ENCODE measurements at places on chromosomes 12 and 14. TPM values are rescaled to one million over a fixed set of nuclear protein-coding genes. Genes with fewer than 3 reads are reported as not detected.

The PIK3C2G gene
- total RNA-seq: 0.04 TPM

The GAPDH gene
- total RNA-seq: 4,776 TPM

The OR11H12 gene
- 0.23 TPM for total RNA-seq

The ATXN3 gene
- total RNA-seq: 26.1 TPM

DNA sequence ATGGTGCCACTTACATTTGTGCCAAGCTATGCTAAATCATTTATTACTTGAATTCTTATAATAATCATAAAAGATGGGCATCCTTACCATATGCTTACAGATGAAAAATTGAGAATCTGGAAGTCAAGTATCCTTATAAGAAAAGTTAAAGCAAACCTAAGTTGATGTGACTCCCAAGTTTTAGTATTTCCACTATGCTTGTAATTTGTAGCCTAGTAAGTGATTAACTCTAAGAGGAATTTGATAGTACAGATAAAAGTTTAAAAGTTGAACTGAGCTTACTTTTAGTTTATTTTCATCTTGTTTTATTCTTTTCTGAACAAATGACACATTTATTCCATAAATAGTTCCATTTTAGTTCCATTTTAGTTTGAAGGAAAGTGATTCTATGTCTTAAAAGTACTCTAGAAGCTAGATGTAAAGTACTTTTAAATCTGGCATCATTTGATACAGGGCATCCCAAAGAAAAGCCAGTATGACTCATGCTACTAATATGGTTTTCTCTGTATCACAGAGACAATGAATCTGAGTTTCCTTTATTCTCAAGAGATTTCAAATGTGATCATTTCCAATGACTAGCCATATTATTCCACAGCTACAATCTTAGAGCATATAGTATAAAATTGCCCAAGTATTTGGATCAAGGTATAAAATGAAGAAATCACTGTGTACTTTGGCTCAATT is 596.0 kb downstream of the SLC16A7 start:
- no peaks in the 10 kb centered on the region for H3K4me1 ChIP-seq
- H3K27ac ChIP-seq: no peak overlapping the region
- no peaks in the 10 kb centered on the region for H3K36me3 ChIP-seq
- H3K4me3 ChIP-seq: no peak overlapping the region
- no peak for DNase-seq
- H3K27me3 ChIP-seq: no peaks in the 10 kb centered on the region

DNA sequence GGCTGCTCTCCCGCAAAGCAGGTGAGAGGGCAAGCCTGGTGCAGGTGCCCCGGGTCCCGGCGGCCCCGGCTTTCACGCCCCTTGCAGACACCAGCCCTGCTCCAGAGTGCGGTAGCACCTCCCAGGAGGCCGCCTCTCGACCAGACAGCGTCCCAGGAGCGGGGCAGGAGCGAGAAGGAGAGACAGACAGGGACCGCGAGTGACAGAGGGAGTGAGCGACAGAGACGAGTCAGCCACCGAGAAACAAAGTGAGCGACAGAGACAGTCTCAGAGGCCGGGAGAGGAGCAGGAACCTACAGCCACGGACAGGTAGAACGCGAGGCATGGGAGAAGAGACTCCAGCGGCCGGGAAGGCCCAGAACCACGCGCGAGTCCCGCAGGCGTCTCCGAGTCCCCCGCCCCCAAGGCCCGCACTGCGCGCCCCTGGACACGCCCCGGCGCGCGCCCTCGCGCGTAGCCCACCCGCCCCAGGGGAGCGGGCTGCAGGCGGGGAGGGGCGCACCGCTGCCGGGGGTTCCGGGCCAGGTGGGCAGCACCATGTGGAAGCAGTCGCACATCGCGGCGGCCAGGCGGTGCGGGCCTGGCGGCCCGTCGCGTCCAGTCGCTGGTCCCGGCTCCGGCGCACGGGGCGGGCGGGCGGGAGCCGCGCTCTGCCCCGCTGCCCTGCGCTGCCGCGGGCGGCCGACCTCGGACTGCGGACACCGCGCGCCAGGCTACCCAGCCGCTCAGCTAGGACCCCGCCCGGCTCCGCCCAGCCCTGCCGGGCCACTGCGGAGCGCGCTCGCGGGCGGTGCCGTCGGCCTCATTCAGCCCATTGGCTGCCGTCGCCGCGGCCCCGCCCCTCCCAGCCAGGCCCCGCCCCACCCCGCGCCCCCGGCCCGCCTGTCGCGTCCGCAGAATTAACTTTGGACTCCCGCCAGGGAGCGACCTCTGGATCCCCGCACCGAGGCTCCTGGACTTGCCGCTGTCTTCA is at the start of gene AHNAK2:
AHNAK2 (minus strand) TSS at position 694 of the 973 bp plus-strand sequence; CDS start at position 557, 137 bp downstream.
- no peak within 1 kb of the TSS for H3K27ac ChIP-seq
- peak within 1 kb of the TSS; percentile 47 for H3K4me3 ChIP-seq
- peak; percentile 77 for DNase-seq
- no peaks in the 10 kb centered on the region for H3K36me3 ChIP-seq

DNA sequence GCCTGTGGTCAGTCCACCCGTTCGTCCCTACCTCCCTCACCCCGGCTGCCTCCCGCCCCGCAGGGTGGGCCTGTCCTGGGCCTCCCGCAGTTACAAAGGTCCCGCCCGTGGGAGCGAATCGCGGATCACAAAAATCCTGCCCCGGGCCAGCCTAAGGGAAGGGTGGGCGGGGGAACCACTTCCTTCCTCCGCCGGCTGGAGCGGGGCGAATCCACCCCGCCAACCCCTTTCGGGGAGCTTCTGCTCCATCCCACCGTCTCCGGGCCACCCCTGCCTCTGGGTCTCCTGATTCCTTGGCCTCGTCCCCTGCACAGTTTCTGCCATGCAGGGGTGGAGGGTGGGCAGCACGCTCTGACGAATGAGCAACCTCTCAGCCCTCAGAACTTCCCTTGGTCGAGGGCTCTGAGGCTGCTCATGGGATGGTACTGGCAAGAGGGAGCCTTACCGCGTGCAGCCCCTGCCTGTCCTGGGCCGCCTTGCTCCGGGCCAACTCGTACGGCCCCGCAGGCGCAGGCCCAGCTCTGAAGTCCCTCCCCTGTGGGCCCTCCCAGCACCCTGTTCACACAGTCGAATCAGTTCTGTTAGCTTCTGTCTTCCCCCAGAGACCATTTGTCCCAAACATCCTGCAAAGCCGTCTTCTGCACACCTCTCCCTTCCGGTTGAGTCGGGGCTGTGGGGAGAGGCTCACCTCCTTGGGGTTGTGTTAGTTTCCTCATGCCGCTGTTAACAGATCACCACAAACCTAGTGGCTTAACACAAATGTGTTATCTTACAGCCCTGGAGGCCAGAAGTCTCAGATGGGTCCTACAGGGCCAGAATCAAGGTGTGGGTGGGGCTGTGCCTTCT is 589 bp upstream of the HVCN1 start:
- DNase-seq: peak; percentile 47
- H3K4me1 ChIP-seq: no peaks in the 10 kb centered on the region
- peak overlapping the region; percentile 49 for H3K27ac ChIP-seq
- no peaks in the 10 kb centered on the region for H3K27me3 ChIP-seq
- H3K4me3 ChIP-seq: peak overlapping the region; percentile 53

DNA sequence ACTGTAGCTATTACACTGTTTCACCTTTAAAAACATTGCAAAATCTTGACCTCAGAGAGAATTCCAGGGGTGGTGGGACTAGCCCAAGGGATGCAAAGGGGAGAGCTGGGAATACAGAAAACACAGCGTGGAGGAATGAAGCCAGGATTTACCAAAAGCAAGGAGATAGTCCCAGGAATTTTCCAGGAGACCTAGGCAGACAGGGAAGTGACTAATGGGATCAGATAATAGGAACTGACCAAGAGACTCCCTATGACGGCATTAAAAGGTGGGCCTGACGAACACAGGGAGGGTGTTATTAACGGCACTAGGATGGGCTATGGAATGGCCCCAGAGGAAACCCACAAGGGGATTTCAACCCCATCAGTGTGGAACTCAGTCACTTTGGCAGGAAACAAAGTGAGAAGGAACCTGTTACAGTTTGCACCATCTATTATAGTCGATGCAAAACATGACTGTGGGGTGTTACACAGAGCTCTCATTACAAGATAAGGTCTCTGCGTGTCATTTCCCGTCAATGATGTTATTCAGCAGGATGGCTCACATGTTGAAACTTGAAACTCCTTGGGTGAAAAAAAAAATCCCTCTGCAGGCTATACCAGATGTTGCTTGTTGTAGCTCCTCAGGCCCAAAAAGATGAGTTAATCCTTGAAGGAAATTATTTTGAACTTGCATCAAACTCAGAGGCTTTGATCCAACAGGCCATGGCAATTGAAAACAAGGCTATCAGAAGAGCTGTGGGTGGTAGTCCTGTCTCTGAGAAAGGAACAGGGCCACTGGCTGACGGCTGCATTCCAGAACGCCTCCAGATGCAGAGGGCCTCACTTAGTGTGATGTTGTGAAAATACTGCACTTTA is 58.7 kb downstream of the DRAM1 start:
- no peak overlapping the region for H3K27ac ChIP-seq
- no peak overlapping the region for H3K4me3 ChIP-seq
- H3K4me1 ChIP-seq: peaks cover 5% of the 10 kb centered on the region

- H3K27me3 ChIP-seq: no peaks in the 10 kb centered on the region
- H3K36me3 ChIP-seq: no peaks in the 10 kb centered on the region
- no peak overlapping the region for H3K27ac ChIP-seq
- H3K4me3 ChIP-seq: no peak overlapping the region
- peaks cover under 1% of the 10 kb centered on the region for H3K4me1 ChIP-seq
These were observed 2.3 kb downstream of the TCP11L2 start for GRCh38 chr12:106304797-106305196.

Data from SJCRH30 (cell line).